ENCODE measurements at places on chromosomes 2 and 18. TPM values are rescaled to one million over a fixed set of nuclear protein-coding genes. Genes with fewer than 3 reads are reported as not detected.
A peak's percentile ranks its signal among the peaks of the same experiment; 100 is the strongest.

DNA sequence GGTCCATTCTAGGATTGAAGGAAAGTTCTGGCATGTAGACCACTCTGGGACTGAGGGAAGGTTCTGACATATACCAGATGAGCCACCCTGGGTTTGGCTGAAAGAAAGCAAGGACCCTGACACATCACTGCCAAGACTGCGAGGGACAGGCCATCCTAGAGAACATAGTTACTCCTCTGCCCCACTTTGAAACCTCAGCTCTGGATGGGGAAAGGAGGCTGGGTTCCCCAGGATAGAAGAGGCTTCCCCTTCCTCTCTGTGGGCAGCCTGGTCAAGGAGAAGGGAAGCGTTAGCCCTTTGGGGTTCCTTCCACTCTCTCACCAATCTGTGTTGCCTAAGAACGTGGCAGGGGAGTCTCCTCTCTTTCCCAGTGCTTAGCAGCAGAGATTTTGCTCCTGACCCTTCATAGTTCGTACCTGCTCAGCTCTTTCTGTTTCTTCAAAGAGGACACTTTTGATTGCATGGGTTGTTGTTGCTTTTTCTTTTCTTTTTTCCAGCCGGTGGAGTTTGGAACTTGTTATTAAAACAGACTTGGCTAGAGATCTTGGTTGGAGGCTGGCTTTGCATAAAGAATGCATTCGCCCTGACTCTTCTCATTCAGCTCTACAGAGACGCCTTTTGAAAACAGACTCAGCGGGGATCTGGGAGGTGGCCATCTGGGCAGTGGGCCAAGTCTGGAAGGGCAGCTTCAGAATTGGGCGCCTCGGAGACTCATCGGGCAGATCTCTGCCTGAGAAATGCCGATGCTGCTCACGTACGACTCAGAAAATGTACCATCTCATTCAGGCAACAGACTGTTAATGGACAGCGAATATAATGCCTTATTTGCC lies 166.1 kb downstream of the CLIP4 start:
- DNase-seq = peak; percentile 73

GRCh38 chr2:42859006-42859552 lies 66.7 kb upstream of the HAAO start:
- DNase-seq = peak; percentile 44

GRCh38 chr2:110805894-110806452 lies 73.6 kb downstream of the ACOXL start:
- DNase-seq = no peak

- no peak for DNase-seq
These were observed 1067.6 kb upstream of the ACVR2A start for GRCh38 chr2:146777181-146777580.

- no peak for DNase-seq
These were observed 593 bp upstream of the SDC1 start for GRCh38 chr2:20225294-20226151.

GRCh38 chr18:61896757-61897156 lies 4.0 kb upstream of the RNF152 start:
- peak; percentile 65 for DNase-seq

DNA sequence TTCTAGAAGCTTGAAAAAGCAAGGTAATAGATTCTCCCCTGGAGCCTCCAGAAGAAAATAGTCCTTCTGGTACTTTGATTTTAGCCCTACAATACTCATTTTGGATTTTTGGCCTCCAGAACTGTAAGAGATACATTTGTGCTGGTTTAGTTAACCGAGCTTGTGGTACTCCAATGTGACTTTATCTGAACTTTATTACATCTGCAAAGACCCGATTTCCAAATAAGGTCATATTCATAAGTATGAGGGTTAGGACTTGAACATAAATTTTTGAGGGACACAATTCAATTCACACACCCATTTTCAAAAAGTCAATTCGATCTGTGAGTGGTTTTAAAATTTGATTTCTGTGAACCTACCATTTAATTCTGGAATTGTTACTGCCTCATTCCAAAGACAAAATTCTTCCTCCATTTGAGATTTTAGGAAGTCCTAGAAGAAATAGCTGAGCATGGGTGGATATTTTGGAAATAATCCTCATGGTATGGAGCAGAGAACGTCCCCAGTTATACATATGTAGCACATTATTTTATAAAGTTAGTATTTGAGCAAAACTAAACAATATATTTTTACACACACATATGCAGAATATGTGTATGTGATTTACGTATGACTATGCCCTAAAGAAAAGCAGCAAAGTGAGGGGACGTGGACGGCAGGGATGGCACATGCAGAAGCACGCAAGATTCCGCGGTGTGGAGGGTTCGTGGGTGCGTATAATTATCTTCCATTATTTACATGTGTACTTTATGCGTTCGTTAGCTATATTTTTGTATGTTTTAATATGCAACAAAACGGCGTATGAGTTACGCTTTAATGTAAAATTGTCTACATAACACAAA lies 905 bp upstream of the NUP35 start:
- no peak for DNase-seq

GRCh38 chr2:230209422-230210051 lies 10.2 kb downstream of the SP110 start:
- DNase-seq = no peak

DNA sequence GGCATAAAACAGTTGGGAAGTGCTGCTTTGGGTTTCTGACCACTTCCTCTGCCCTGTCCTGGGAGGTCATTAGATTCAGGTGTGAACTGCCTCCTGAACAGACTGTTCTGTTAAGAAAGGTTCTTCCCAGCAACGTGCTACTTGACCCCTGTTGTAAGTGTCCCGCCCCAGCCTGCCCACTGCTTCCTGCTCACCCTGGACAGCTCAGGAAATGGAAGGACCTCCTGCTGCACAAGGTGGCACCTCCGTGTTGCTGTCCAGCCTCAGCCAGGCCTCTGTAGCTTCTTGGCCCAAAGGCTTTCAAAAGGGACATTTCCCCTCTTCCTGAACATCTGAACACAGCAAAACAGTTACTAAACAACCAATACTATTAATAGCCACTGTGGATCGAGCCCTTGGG lies 5.3 kb downstream of the TOGARAM2 start:
- no peak for DNase-seq

DNA sequence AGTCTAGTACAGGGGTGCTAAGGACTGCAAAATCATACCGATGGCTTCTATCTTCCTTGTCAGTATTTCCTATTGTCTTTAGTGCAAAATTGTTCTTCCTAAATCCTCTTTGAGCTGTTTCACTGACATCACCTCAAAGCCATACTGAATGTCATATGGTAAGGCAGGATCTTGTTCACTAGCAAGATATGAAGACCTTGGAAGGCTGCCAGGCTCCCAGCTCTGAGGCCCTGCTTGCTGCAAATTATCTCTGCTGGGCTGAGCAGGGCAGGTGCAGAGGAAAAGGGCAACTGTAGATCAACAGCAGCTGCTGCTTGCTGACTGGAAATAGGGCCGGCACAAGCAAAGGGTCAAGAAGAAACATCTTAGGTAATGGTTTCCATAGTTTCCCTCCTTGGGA lies 58.2 kb downstream of the PMAIP1 start:
- peak; percentile 63 for DNase-seq

- no peak for DNase-seq
These were observed 101.2 kb downstream of the MYT1L start for GRCh38 chr2:2229626-2230432.

DNA sequence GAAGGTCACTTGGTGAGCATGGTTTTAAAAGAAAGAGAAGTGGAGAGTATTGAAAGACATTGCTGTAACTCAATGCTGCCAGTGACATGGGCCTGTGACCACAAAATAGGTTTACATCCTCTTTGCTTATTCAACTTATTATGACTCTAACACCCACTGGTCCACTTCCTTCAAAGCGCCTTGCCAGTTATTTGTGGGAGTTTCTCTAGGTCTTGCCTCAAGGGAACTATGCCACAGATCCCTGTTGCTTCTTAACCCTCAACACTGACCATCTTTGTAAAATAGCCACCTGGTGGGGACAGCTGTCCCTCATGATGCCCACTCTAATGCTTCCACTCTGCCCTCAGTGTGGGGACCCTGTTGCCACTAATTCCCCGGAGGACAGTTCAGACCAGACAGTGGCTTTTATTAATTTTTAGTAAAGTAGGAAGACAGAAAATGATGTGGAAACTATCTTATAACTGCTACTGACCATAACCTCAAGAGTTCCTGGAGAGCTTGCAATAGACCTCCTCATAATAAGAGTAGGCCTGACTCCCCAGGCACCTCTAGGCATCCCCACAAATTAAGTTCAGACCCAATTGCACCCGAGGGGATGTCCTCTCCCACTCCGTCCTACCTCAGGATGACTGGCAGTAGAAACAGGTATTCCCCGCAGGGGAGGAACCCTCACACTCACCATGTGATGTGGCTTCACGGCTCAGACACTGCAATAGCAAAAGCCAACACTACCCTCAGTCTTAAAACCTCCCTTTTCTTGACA lies 31.3 kb upstream of the SLC25A52 start:
- DNase-seq = no peak

DNA sequence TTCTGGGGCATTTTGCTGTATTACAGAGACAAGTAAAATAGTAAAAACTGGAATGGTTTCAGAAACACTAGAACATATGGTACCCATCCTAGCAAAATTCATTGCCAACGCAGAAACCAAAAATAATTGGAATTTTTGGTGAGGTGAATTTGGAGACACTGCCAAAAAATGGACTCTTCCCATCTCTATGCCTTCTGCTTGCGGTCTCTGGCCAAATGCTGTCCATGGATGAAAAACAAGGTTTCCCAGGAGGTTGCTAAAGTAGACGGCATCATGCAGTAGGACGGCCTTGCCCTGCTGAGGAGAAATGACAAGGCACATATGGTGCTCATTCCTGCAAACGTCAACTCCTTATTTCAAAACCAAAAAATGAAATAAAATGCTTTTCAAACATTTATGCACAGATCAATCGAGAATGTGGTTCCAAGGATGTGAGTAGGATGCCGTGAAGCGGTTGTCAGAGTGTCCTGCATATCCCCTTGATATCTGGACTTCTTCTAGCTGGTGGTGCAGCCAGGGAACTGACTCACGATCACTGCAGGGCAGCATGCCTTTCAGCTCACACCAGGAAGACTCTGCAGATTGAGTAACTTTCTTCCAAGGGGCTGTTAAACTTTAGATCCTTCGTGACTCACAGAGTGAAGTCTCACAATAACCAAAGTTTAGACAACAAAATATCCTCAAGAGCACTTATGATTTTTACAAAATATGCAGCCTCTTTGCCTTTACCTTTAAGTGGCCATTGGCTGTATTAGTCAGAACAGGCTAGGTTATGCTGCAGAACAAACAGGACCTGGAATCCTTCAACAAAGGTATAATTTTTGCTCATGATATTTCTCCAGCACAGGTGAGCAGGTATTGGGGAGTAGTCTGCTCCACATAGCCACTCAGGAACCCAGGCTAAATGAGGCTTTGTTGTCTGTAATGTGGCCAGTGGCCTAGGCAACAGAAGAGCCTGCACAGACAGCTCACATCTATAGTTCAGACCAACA lies 149.4 kb upstream of the NDUFV2 start:
- DNase-seq = peak; percentile 72

- no peak for DNase-seq
These were observed 142.6 kb downstream of the HDAC4 start for GRCh38 chr2:239258248-239258647.

GRCh38 chr2:153027533-153027932 lies 309.1 kb downstream of the ARL6IP6 start:
- no peak for DNase-seq

GRCh38 chr2:48414980-48415835 lies 114.7 kb upstream of the STON1 start:
- peak; percentile 39 for DNase-seq

DNA sequence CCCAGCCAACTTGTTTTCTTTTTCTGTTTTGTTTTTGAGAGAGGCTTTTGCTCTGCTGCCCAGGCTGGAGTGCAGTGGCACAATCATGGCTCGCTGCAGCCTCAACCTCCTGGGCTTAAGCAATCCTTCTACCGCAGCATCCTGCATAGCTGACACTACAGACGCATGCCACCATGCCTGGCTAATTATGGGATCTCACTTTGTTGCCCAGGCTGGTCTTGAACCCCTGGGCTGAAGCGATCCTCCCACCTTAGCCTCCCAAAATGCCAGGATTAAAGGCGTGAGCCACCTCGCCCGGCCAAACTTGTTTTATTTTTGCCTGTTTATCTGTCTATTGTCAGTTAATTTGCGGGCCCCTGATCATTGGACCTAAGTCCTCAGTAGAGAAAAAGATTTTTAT lies 61.6 kb upstream of the MSH6 start:
- DNase-seq = no peak

GRCh38 chr18:9117980-9118841 lies 15.7 kb downstream of the NDUFV2 start:
- DNase-seq = no peak

The RBKS gene
- 1.6 TPM for total RNA-seq

The ASXL3 gene
- 8.2 TPM for total RNA-seq

The LBX2 gene
- total RNA-seq = 0.89 TPM

The RPE gene
- 62.1 TPM for total RNA-seq

The GPR39 gene
- total RNA-seq = 4.0 TPM

The SCTR gene
- not detected for total RNA-seq

The CCDC74A gene
- 6.5 TPM for total RNA-seq

The SLC8A1 gene
- total RNA-seq = 33.5 TPM

The ABCG8 gene
- not detected for total RNA-seq
